ENCODE measurements at places on chromosomes 11 and 22.

DNA sequence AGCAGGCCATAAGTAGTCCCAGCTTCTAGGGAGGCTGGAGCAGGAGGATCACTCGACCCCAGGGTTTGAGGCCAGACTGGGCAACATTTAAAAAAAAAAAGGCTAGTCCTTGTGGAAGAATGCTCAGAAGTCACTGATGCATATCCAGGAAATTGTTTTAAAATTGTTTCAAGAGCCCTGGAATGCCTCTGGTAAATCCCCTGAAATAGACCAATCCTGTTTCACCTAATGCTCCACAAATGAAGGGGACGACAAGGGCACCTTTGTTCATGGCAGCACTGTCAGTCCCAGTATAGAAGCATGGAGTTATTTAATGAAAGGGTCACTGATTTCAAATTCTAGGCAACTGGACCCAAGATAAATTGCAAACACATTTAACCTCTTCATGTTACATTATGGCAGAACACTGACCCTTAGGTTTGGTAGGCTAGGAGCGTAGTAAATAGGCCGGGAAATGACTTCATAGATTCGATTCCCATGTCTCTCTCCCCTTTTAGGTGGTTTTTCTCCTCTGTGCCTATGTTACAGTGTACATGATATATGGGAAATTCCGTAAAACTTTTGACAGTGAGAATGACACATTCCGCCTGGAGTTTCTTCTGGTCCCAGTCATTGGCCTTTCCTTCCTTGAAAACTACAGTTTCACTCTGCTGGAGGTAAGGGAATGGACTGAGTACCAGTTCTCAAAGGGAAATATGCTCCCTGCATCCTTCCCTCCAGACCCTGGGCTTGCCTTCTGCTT is 11.4 kb downstream of the KDELR3 start:
- DNase-seq: no peak

- no peak for DNase-seq
These were observed 70.6 kb upstream of the MPEG1 start for GRCh38 chr11:59283311-59283710.

DNA sequence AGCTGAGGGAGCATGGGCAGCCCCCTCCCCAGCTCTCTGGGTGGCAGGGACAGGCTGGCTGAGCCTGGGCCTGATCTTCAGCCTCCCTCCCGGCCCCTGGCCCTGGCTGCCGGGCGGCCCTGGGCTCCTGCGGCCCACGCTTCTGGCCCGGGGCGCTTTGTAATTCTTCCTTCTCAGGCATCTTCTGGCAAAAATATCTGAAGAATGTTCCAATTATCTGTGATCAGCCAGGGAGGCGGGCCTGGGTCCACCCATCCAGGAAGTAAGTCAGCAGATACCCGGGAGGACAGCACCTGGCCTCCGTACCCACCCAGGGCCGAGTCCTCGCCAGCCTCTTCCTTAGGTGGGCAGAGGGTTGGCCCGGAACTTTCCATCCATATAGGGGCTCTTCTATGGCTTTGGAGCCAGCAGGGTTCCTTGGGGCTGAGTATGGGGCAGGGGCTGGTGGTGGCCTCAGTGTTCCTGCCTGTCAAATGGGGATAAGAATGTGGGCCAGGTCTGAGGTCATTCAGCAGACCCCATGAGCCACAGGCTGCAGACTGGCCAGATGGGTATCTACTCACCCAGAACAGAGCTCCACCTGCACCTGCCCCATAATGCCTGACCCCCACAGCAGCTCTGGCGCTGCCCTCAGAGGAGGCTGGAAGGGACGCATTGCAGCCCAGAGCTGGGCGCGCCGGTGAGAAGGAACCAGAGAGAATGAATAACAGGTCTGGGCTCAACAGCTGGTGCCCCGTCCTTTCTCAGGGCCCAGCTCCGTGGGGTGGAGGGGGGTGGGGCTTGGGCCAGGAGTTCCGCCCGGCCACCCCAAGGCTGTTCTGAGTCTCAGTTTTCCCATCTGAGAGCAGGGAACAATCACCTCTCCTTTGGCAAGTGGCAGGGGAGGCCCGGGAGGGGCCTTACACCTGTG is 16.2 kb downstream of the WNT7B start:
- no peak for DNase-seq

DNA sequence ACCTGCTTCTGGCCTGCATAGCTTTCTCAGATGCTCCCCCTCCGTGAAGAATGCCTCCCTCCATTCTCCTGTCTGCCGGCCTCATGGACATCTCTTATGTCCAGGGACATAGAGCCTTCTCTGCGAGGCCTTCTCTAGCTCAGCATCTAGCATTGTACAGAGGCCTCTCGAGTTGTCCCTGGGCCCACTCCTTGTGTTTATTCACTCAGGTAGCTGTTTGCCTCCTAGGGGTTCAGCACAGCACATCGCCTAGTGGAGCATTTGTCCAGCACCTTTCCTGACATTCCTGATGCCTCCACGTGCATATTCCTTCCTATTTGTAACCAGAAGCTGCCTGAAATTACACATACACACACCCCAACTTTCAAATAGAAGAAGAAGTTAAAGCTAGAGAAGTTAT is 101.3 kb downstream of the TBC1D22A start:
- DNase-seq: no peak

DNA sequence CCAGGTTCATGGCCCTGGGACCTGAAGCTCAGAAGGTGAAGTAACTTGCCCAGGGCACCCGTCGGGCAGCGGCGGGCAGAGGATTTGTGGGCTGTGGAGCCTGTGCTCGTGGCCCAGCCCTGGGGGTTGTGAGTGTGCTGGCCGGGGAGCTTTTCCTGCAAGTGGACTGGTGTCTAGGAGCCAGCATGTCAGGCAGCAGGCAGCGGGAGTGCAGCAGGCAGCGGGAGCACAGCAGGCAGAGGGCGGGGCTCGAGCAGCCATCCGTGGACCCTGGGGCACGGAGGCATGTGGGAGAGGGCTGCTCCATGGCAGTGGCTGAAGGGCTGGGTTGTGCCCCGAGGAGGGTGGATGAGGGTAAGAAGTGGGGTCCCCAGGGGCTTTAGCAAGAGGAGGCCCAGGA is 72.7 kb upstream of the PPP6R3 start:
- DNase-seq: no peak

DNA sequence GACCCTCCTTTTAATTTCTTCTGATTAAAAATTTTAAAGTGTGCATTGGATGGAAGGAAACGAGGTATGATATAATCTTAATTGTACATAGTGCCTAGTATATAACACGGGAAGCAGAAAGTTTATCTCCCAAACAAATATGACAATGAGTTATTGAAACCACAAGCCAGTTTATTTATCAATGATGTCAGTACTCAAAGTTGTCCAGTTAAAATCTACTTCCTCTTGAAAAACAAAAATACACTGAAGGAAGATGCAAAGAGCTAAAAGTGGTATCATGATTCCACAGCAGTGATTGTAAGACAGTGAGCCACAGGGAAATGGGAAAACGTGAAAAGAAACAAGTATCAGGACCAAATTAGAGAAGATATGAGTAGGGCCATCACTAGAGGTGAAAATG is 18.8 kb upstream of the OR5B21 start:
- peak; percentile 21 for DNase-seq

GRCh38 chr22:29061773-29062172 is at the start of gene C22orf31:
Gene C22orf31, minus strand, starts transcription at chr22:29061831. Its CDS starts 39 bp downstream, at chr22:29061792.
- DNase-seq: no peak

- no peak for DNase-seq
These were observed 11.7 kb upstream of the SLC43A3 start for GRCh38 chr11:57438345-57439285.

All from KBM-7 (cell line).